Activated CD4-positive, alpha-beta T cell treated with anti-CD3 and anti-CD28 coated beads, Interleukin-2, amount 50 U/mL, for 16 hours (primary cell): ENCODE measurements at places on chromosomes 1 and 21.

- DNase-seq = peak; percentile 76
These were observed 28.5 kb downstream of the CNIH3 start for GRCh38 chr1:224644553-224645154.

DNA sequence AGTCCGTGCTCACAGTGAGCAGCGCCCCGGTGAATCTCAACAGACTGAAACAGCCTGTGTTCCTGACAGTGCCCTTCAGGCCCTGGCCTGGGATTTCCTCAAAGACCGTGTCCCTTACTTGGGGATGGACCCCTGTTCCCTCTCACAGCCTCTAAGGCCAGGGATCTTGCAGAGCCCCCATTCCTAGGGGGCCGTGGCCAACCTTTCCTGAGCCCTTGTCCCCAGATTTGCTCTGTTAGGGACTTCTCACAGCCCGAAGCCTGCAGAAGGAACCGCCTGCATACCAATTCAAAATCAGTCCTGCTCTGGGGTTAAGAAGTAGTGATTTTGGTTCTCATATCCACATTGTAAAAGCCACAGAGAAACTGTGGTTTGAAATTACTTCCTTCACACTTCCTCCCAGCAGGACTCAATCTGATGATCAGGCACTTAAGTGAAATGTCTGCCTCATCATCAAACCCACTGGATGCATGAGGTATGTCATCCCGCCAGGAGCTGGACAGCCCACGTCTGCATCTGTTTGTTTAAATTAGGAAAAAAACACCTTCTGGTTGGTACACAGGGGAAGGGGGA is 14.9 kb downstream of the ABCA4 start:
- DNase-seq = peak; percentile 31

- no peak for DNase-seq
These were observed 25.2 kb downstream of the ARHGEF10L start for GRCh38 chr1:17564458-17565393.

DNA sequence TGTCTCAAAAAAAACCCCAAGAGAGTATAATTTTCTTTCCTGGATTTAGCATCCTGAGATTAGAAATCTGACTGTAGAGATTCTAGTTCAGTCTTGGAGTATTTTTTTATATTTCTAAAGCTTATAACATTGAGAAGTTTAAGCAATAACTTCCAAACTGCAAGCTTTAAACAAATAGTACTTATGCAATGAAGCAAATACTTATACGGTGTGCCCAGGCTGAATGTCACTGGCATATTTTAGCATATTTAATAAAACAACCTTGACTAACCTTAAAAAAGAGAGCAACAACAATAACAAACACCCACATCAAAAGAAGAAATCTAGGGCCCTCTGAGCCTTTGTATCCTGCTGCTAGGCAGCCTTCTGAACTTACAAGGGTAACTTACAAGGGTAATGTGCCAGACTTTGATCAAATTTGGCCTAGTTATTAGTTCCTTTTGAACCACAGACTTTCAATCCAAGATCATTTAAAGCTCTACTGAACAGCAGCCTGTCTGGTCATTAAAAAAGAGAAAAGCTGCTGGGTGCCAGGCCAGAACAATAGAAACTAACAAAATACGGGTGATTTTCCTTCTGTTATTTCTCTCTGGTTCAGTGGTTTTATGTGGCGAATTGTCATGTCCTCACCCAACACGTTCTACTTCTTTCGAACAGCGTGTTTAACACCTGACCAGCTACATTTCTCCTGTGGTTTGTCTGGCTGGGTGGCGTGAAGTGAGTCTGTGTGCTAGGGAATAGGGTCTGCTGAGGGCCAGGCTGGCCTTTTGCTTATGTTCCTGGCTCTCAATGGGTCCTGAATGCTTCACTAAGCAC is 16.2 kb downstream of the MTOR start:
- no peak for DNase-seq

- DNase-seq = peak; percentile 61
These were observed 1.9 kb downstream of the YBX1 start for GRCh38 chr1:42684139-42684538.

- no peak for DNase-seq
These were observed 8.8 kb upstream of the RNF223 start for GRCh38 chr1:1082776-1083415.

DNA sequence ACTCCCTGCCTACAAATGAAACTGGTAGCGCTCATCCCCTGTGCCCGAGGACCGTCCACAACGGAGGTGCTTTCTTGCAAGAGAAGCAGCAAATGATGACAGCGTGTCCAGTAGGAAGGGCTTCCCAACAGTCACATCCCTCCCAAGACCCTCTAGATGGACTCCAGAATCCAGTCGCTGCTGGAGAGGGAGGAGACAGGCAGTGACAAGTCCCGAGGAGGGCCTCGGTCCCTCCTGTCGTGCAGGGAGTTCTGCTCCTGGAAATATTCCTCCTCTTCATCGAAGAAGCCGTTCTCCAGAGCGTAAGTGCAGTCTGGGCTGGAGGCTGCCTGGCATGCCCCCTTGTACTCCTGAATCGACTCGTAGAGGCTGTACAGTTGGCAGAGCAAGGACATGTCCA is 20.3 kb downstream of the FAM89A start:
- DNase-seq = no peak
